ENCODE measurements at places on chromosomes 3 and 15. TPM values are rescaled to one million over a fixed set of nuclear protein-coding genes. Genes with fewer than 3 reads are reported as not detected.

Gene SLC38A3
- 3.0 TPM for total RNA-seq

Gene C3orf49
- not detected for total RNA-seq

Gene PLA1A
- total RNA-seq: 1.5 TPM

Gene DYNC1LI1
- total RNA-seq: 27.8 TPM

Gene MORC1
- 0.11 TPM for total RNA-seq

Gene ADGRG7
- not detected for total RNA-seq

Gene CCDC80
- 256 TPM for total RNA-seq

Gene IQCH
- 0.95 TPM for total RNA-seq

Gene NAALADL2
- total RNA-seq: 18.8 TPM

Gene PIGZ
- total RNA-seq: not detected

Gene EPHB3
- total RNA-seq: 16.1 TPM

Gene LINGO1
- total RNA-seq: 0.63 TPM

All from ovary (tissue), 10 donors.